ENCODE measurements at places on chromosomes 6 and 20.

DNA sequence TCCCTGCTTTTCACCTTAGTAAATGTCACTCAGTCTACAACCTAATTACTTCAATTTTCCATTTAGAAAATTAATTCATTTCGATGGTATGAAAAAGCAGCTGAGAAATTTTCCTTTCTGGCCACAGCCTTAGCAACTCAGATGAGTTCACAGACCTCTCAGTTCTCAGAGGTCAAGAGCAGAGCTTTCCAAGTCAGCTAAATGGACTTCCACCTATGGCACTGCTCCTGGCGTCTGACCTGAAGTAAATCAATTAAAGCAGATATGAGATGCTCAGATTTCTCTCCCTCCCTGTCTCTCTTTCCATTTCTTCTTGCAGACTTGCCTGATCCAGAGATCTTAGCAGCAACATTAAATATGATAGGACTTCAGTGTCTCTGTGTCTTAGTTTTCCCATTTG lies 412.6 kb downstream of the QKI start:
- DNase-seq, result no peak

GRCh38 chr20:49885558-49886332 lies 29.6 kb downstream of the SPATA2 start:
- DNase-seq, result no peak

DNA sequence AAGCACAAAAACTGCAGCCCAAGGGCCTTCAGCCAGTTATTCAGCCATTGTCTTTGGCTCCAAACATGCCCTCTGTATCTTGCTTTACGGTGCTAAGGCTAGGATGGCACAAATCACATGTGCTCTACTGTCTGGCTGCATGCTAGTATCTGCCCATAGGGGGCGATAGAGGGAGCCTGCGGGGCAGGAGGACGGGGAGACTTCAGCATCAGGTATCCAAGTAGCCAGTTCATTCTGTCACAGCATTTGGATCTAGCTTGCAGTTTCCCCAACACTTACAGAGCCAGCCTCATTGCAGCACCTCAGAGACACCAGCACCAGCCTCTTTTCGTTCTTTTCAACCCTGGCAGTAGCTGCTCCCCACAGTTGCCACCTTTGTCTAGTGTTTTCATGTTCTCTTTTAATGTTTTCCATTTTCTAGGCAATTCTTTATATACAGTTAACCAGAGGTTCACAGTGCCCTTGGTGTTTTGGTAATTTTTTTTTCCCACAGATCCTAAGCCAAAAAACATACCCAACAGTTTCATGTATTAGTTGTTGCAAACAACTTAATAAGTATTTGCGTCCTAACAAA lies 705.9 kb downstream of the PTPRT start:
- DNase-seq, result peak; percentile 3

GRCh38 chr6:169404828-169405227 lies 151.2 kb upstream of the THBS2 start:
- no peak for DNase-seq

- no peak for DNase-seq
Measured at GRCh38 chr20:44711237-44711636, 3.9 kb upstream of the CCN5 start.
